NCI-H2107 (cell line): ENCODE measurements at places on chromosomes 7 and 10.

GRCh38 chr7:38561166-38561565 is 70.0 kb downstream of the AMPH start:
- no peak for DNase-seq

GRCh38 chr7:1053002-1053411 is 8.7 kb downstream of the GPR146 start:
- DNase-seq, result no peak

DNA sequence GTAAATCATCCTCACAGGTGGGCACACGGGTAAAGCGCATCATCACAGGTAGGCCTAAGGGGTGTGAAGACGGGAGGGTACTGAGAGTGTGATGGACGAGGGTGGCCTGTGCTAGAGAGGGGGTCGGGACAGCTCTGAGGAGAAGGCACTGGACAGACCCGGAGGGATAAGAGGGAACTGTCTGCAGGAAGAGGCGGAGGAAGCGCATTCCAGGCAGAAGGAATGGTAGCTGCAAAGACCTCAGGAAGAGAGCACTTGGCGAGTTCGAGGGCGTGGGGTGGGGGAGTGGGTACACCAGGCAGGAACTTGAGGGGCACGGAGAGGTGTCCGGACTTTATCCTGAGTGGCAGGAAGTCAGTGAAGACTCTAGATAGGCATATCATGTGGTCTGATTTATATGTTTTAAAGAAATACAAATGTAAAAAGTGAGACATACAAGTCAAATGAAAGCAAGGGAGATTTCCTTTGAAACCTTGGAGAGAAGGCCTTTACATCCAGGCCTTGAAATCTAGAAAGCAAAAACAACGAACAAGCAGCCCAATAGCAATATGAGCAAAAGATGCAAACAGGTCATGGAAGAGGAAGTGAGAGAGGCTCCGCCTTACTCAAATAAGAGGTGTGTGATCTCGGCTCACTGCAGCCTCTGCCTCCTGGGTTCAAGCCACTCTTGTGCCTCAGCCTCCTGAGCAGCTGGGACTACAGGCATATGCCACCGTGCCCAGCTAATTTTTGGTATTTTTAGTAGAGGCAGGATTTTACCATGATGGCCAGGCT is 3.6 kb downstream of the LHPP start:
- no peak for DNase-seq

DNA sequence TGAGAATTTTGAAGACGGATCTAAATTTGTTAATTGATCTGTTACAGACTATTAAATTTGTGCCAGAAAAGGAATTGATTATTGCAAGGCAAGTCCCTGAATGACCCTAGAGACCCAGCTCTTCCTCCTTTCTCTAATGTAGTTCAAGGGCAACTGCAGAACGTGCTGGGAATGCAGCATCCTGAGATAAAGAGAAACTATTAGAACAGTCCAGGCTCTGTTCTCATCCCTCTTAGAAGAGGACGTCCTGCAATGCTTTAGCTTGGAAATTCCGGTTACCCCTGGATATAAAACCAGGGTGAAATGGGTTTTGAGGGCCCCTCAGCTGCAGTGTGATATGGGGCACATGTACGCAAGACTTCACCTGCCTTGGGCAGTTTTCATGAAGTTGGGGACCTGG is 67.3 kb downstream of the PTN start:
- no peak for DNase-seq

DNA sequence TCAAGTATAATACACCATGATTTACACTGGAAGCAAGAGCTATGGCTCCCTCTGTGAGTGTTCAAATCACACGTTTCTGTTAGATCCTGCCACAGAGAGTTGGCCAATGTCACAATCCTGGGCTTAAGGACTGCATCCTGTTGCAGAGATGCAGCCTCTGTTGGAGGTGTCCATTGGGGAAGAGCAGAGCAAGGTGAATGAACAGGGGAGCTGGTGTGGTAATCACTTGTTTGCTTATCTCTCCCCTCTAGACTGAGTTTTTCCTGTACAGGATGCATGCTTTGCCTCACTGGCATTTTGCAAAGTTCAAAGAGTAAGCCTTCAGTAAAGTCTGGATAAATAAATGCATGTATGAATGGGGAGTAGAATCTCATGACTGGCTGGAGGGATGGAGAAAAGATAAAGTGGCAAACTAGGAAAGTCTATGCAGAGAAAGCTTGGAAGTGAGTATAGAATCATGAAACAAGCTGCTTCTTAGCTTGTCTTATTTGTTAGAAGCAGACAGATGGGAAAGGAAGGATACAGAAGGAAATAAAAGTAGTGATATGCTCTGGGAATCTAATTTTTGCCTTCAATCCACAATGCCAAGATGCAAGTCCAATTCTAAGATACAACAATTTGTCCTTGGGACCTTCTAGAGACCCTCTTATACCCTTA is 605.9 kb downstream of the KCNMA1 start:
- DNase-seq, result no peak

DNA sequence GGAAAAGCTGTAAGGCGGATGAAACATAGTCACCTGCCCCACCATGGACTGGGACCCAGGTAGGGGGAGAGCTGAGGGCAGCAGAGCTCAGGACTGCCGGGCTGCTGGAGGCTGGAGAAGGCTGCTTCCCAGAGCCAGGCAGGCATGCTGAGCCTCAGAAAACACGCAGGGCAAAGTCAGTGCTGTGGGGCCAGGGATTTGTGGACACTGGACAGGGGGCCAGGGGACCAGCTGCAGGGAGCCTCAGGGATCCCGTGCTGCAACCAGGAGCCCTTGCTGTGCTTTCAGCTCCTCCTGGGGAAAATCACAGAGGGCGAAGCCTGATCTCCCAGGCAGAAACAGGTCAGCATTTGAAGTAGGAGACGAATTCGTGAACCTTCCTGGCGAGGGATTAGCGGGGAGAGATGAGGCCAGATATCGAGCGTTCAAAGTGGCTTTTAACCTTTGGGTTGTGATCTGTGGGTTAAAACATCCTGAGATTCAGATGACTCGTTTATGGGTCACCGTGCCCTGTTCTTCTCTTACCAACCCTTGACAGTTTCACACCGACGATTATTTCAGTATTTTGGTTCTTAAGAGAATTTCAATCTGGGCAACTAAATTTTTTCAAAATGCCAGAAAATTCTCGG is 85.6 kb upstream of the SHH start:
- DNase-seq, result no peak

GRCh38 chr10:34392641-34393170 is 422.4 kb downstream of the PARD3 start:
- no peak for DNase-seq

DNA sequence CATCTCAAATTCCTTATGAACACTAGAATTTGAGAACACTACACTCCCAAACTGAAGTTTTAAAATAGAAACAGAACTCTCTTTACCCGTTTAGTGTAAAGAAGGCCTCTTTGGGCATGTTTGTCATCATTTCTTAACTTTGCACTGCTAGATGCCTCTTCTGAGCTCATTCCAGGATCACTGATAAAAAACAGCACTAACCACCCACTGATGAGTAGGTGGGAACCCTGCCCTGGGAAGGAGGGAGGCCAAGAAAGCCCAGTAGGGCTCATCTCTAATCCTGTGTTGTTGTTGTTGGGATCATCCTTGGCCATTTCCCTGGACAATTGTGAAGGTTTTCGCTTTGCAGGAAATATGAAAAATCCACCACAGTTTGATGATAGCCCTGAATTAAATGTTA is 68.2 kb downstream of the CUBN start:
- DNase-seq, result no peak

- DNase-seq, result no peak
Measured at GRCh38 chr7:132187391-132187790, 388.9 kb downstream of the PLXNA4 start.

GRCh38 chr10:47016564-47016963 is 105.3 kb downstream of the PTPN20 start:
- no peak for DNase-seq

DNA sequence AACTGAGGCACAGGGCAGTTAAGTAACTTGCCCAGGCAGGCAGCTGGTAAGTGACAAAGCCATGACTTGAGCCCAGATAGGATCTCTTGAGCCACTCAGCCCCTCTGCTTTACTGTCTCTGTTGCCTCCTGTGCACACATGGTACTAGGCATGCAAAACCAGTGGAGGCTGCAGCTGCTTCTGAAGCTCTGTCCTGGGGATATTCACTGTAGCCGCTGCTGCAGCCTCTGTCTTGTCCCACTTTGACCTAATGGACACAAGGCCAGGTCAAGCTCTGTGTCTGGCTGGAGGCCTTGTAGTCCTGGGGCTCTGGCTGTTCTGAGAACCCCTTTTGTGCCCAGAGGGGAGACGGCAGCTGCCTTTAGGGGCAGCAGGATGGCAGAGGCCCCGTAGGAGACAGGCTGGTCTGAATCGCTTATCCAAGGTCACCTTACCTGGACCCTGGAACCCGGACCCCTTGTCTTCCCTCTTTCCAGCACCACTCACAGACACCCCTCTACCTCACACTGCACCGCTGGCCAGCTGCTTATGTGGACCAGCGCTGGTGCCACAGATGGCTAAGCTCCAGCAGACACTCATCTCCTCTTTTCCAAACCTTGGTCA is 57.6 kb downstream of the TSPAN15 start:
- no peak for DNase-seq

- no peak for DNase-seq
Measured at GRCh38 chr7:23397241-23397640, 73.0 kb downstream of the IGF2BP3 start.

DNA sequence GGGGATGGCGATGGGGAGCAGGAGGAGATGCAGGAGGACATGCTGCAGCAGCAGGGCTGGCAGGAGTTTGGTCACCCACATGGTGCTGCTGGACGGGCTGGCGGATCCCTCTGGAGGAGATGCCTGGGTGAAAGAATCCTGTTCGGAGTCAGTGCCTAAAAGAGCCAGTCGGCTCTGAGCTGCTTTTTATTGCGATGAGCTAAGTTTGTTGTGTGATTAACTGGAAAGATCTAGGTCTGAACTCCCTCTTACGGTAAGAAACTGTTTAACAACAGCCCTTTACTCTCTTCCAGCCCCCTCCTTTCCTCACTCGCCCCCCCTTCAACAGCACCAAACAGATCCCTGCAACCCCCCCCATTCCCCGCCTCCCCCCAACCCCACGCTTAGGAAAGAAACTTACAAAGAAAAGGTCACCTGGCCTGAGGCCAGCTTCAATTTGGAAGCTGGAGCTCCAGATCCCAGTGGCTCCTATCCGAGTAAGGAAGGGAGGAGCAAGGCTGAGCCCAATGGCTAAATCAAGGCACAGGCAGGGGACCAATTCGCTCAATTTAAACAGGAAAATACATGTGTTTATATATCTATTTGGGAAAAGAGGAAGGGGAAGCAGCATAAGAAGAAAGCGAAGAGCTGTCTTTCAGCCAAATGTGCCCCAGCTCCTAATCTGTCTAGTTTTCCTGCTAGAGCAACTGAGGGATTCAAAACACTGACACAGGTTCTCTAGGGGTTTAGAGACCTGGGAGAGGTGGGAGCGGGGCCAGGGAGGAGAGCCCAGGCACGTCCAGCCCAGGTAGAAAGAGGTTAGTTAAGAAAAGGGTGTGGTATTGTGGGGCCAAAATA is at the start of gene HGF:
HGF (minus strand) TSS at position 157 of the 837 bp plus-strand sequence; CDS start at position 81, 76 bp downstream.
- no peak for DNase-seq

DNA sequence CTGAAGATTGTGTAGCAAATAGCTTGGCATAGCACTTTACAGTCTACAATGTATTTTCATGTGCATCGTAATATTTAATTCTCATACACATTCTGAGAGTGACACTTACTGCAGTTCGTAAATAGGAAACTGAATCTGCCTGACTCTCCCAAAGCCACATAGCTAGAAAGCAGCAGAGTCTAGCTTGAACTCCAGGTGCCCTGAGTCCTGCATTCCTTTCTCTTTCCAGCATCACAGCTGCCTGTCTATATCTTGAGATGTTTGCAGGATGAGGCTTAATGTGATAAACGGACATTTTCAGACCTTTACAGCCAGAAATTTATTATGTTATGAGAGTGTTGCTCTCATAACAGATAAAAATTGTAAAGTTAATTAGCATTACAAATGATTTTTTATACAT is 132.9 kb upstream of the PLXDC2 start:
- DNase-seq, result no peak

DNA sequence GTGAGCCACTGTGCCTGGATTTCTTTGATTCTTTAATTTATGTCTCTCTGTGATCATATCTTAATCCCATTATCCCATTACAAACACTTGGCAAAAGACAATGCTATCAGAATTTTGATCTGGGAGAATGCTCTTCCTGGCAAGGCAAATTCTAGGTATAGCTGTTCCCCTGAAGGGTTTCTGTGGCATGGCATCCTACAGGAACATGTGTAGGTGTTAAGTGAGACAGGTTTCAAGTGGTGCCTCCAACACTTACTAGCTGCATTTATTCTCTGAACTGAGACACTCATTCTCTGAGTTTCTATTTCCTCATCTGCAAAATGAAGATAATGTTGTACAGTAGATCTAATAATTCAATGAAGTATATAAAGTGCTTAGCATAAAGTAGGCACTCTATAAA is 87.1 kb upstream of the CTTNBP2 start:
- DNase-seq, result no peak

GRCh38 chr7:149469806-149470205 is 8.9 kb upstream of the ZNF777 start:
- DNase-seq, result no peak

DNA sequence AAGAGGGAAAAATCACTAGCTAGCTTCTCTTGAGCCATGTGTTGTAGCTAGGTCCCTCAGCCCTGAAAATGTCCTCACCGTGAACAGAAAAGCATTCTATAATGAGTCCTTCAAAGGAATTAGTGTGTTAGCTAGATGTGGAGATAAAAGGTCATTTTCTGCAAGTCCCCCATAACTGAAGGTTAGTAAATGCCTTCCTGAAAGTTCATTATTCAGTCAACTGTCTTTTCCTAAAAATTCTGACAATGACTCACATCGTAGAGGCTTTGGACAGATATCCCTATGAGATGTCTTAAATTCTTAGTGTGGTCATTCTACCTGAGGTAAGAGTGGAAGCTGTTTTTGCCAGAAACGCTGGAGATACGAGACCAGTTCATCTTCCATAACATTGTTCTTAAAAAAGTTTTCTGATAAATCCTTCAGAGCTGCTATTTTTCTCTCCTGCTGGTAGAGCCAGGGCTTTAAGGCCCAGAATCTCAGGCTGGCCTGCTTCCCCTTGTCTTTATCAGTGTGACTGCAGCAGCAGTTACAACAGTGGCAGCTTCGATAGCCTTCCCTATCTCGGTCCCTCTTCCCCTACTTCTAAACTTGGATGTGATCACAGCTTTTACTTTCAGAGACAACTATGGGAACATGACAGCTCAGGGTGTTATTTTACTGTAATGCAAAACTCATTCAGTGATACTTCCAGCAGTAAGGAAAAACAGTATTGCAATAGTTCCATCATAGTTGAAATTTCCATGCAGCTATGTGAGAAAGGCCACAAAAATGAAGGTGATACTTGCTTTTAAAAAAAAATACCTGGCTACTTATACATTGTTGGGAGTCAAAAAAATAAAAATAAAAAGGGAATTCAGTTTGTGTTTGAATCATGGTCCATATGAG is 37.3 kb upstream of the PRKAR2B start:
- no peak for DNase-seq

DNA sequence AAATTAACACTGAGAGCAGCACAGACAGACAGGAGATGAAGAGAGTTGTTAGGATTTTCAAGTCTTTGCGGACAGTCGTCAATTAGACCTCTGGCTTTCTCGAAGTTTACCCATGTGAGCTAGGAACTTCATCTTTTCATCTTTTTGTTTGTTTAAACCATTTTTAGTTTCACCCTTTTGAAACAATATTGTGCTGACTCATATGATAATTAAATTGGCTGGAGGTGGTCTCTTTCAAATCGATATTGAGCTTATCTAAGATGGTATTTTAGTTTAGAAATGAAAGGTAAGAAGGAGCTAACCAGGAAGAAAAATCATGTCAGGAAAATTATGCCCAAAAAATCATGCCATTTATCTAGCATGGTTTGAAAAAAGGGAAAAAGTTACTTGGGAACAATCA is 415.8 kb upstream of the SEMA3A start:
- DNase-seq, result no peak

GRCh38 chr10:127392351-127393235 is 156.5 kb upstream of the NPS start:
- no peak for DNase-seq
